ENCODE measurements at places on chromosomes 5 and 9. TPM values are rescaled to one million over a fixed set of nuclear protein-coding genes. Genes with fewer than 3 reads are reported as not detected.
A peak's percentile ranks its signal among the peaks of the same experiment; 100 is the strongest.

Gene SPINK6
- not detected for total RNA-seq

Gene PAPPA
- total RNA-seq, result 2.6 TPM

Gene OR13C3
- total RNA-seq, result not detected

DNA sequence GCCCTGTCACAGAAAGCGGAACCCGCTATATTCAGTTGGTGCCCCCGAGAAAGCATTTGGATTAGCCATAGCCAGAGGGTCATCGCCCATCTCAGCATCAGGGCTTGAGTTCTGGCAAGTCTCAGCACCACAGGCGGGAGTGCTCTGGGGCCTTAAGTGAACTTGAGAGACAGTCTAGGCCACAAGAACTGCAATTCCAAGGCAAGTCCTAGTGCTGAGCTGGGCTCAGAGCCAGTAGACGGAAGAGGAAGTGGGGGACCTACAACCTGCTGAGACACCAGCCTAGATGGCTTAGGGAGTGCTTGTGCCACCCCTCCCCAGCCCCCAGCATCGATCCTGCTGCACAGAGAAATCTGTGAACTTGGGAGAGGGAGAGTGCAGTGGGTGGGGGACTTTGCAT lies 594.9 kb downstream of the CCDC171 start:
- DNase-seq, result no peak

DNA sequence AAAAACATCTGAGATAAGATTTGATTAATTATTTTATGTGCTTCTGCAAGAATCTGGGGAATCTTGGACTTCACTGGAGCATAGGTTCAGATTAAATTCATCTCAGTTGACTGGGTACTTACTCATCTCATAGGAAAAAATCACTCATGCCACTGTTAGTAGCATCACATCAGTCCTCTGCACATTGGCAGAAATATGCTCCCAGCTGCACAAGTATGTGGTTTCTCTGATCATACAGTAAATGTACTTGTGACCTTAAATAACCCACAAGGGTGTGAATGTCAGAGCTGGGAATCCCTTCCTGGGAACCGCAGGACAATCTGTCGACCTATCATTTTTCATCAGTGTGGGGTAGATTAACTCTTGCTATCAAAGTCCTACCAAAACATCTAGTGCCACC lies 203.7 kb upstream of the SLC24A2 start:
- DNase-seq, result no peak

- DNase-seq, result no peak
Observed at GRCh38 chr5:127935398-127935797, 148.2 kb upstream of the SLC12A2 start.

DNA sequence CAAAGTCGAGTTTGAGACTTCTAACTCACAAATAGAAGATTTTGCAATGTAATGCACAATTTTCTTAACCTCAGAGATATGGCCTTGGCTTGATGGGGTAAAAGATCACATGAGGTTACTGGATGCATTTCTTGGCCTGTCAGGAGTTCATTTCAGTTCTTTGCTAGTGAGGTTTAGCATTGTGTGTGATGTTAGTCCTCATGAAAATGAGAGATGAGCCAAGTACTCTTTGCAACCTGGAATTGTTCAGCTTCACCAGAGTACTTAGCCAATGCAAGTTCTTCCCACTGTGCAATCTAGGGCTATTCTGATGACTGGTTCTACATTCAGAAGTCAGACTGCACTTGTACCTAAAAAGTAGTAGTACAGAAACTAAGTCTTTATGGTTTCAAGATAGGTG lies 24.9 kb downstream of the GNAQ start:
- no peak for DNase-seq

DNA sequence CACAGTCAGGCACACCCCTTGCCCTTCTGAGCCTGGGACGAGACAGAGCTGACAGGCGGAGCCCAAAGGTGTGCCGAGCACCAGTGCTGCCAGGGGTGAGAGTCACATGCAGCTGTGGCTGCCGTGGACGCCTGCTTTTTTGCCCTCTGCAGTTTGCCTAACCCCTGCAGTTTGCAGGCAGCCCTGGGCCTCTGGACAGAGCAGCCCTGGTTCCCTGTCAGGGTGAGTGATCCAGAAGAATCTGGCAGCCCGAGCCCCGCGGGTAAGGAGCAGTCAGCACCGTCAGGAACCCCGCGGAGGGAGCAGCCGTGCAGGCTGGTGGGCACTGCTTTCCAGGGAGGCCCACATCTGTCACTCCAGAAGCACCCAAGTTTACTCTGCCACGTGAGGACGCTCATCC lies 30.3 kb downstream of the CEP72 start:
- no peak for DNase-seq

DNA sequence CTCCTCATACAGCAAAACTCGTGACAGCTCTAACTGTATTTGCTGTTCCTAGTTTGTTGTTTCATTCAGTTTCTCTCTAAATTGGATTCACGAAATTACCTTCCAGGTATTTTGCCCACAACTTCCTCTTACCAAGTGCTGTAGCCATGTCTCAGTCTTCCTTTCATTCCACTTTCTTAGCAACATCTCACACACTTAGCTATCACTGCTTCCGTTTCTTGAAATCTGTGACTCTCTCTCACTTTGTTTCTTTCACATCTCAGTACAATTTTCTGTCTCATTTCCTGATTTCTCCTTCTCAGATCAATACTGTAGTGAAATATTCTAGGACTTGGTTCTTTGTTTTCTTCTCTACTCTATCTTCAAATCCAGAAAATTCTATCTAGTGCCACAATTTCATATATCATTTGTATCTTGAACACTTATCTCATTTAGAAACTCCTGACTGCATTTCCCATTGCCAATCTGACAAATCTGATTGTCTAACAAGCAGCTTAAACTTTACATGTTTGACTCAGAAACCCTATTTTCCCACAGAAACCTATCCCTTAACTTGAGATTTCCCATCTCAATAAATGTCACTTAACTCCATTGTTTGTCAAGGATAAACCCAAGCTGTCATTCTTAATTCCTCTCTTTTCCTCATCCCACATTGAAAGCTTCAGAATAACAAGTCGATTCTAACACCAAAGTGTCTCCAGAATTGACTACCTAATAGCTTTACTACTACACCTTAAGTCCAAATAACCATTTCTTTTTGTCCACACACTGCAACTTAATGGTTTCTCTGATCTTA lies 303.1 kb downstream of the CDH12 start:
- DNase-seq, result no peak

DNA sequence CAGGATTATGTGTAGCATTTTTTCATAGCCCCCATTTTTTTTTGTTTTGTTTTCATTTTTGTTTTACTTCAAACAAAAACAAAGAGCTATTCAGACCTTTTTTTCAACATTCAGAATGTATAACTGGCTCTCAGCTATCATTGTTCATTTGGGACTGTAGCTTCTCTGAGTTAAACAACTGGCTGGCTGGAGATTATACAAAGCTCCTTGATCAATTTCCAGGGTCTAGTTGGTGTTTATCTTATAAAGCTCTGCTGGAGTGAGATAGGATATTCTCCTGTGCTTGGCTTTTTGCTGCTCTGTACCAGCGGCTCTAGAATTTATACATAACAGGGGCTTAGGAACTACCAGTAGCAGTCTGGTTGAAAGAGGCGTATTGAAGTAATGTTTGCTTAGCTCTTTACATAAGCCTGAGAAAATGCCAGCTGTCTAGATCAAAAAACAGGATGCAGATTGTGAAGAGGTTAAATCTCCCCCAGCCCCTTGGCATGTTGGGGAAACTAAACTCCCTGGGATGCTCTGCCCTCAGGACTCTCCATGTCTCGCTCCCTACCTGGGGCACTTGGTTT lies 15.2 kb downstream of the GARNL3 start:
- DNase-seq, result no peak

GRCh38 chr5:152170350-152170749 lies 234.7 kb downstream of the NMUR2 start:
- peak; percentile 35 for DNase-seq

DNA sequence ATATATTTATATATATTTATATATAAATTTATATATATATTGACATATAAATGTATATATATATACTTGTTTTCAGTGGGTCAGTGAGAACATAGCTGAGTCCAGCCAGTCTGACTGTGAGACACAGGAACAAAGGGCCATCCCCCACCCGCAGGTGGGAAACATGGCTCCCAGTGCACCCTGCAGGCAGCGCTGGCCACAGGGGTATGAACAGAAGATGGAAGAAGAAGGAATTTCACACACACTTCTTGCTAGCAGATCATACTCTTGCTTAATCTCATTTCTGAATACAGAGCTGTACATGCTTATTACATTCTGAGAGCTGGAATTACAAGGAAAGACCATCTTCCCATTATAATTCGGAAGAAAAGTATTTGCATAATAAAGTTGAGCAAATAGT lies 595.4 kb downstream of the IRX1 start:
- no peak for DNase-seq

DNA sequence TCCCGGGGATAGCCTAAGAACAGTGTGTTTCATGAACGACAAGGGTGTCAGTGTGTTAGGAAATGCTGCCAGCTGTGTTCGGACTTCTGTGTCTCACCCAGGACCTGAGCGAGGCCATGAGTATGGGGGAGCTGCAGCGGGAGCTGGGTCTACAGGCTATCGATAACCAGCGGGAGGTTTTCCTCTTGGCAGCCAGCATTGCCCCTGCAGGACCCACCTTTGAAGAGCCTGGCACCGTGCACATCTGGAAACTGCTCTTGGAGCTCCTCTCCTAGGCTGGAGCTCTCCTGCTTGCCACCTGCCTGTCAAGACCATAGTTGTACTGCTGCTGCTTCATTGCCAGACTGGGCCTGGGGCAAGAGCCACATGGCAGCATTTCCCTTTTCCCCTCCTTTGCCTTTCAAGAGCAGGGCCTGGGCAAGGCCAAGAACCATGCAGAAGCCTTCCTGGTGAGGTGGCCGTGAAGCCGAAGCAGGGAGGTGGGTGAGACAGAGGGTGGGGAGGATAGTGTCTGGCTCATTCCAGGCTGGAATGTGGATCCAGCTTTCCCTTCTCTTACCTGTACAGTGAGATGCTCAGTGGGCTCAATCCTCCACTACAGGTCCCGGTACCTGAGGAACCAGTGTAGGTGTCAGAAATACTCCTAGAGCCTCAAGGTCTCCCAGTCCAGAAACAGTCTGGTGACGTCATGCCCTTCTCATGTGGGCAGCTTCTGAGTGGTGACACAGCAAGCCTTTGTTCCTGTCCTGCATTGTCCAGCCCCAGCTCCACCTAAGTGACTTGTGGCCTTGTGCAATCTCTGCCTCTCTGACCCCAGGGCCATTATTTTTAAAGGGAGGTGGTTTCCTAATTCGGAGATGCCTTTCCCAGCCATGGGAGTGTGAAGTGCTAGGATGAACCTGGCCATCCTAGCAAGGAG lies 6.6 kb downstream of the ARL10 start:
- DNase-seq, result no peak

DNA sequence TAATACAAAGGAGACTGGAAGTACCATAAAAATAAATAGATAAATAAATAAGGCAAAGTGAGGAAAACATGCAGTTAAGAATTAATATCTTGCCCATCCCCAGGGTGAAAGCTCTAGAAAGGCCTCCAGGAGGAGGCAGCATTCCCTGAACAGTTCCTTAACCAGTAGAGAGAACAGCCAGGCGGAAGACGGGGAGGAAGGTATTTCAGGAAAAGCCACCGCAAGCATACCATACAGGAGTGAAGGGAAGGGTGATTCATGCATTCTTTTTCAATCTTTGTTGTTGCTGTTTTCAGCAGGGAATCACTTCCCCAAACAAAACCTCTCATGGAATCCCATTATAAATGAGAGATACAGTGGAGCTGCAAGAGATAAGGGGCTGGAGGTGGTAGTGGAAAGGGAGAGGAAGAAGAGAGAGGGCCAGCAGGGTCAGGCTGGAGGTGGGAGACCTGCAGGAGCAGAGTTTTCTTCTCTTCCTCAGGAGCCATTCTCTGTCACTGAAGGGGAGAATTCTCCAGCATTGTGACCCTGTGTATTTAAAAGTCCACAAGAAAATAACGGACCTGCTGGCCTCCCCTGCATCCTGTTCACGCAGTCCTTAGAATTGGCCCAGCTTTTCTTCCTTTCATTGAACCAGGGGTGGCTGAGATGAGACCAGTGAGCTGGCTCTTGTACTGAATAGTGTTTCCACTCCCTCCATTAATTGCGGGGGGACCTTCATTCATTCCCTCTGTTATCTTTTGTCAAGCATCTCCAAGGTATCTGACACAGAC lies 255.9 kb downstream of the FAM114A2 start:
- no peak for DNase-seq

DNA sequence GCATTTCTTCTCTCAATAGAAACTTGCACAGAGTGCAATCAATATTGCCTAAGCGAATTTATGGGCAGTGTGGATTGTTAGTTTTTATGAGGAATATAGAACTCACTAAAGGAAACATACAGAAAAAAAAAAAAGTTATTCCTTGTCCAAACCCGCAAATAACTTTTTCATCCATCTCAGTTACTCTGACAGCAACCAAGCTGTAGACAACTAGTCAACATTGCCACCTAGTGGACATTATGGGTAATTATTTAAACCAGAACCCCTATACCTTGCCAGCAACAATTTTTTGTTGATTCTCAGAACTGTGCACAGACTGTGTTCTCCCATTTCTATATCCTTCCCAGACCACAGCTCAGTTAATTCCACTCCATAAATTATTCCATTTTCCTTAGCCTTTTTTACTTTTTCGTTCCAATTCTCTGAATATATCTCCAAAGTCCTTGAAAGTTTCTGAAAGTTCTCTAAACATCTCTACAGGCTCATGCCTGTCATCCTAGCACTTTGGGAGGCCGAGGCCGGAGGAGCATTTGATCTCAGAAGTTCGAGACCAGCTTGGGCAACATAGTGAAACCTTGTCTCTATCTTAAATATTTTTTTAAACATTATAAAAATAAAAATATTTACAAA lies 2.6 kb upstream of the AFAP1L1 start:
- no peak for DNase-seq

DNA sequence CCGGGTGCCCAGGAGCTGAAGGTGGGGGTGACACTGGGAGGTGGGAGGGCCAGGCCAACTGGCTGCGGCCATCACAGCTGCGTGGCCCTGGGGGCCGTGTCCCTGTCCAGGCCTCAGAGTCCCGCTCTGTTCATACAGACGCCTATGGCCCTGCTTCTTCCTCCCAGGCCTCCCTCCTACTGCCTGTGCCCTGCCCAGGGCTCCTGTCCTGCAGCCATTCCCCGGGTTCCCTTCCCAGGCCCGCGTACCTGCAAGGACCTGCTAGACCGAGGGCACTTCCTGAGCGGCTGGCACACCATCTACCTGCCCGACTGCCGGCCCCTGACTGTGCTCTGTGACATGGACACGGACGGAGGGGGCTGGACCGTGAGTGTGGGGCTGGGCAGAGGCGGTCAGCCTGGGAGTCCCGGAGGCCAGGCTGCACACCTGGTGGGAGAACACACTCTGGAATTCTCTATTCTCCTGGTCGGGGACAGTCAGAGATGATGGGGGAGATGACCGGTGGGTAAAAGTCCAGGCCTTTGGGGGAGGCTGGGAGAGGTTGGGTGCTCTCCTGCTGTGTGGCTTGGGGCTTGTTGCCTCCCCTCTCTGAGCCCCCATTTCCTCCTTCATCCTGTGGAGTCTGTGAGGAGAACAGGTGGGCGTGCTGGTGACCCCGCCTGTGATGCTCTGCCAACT lies 4.5 kb downstream of the FCN2 start:
- DNase-seq, result no peak

DNA sequence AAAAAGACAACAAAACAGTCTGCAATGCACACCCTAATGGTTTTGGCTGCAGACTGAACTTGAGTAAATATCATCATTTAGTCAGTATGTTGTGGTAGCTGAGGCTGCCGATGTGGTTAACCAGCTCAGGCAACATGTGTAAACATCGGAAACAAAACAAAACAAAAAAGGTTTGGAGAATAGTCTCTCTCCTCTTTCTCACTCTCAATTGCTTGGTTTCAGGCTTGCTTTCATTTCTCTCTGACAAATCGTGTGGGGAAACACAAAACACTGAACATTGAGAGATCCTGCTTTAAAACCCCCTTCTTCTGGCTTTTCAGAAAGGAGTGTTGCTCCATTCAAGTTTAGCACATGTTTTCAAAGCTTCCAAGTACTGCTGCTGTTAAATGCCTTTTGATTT lies 453.3 kb downstream of the BNC2 start:
- no peak for DNase-seq

All from ovary (tissue), 10 donors.